Stimulated activated CD8-positive, alpha-beta memory T cell treated with anti-CD3 and anti-CD28 coated beads, Interleukin-4, amount 100 ng/mL, for 1 hour (primary cell): ENCODE measurements at places on chromosomes 1 and 21.

DNA sequence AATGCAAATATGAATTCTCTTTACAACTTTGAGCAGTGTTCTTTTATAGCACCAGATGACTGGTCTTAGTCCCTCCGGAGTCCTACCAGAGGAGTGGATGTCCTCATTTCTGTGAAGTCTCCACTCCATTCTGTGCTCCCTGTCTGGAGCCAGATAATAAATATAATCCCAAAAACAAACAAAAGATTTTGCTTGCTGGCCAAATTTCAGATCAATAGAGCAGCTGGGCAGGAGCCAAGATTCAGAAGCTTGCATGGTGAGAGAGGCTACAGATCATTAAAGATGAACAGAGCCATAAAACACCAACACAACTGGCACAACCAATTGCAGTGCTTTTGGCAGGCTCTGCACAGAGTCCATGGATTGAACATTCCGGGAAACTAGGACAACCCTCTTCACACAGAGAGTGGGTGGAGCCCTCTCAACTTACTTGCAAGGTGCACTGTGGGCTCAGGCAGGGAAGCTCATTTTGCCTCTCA is 231.5 kb upstream of the SNX7 start:
- DNase-seq: no peak

- DNase-seq: no peak
Observed at GRCh38 chr1:2592672-2593071, 6.1 kb downstream of the PRXL2B start.

- DNase-seq: no peak
Observed at GRCh38 chr21:42027085-42027821, 17.1 kb upstream of the ZBTB21 start.

GRCh38 chr1:60265560-60266535 is 192.3 kb upstream of the C1orf87 start:
- no peak for DNase-seq

GRCh38 chr1:172136925-172137324 is 283.6 kb upstream of the C1orf105 start:
- no peak for DNase-seq
